ENCODE measurements at places on chromosomes 4 and X.
A peak's percentile ranks its signal among the peaks of the same experiment; 100 is the strongest.

DNA sequence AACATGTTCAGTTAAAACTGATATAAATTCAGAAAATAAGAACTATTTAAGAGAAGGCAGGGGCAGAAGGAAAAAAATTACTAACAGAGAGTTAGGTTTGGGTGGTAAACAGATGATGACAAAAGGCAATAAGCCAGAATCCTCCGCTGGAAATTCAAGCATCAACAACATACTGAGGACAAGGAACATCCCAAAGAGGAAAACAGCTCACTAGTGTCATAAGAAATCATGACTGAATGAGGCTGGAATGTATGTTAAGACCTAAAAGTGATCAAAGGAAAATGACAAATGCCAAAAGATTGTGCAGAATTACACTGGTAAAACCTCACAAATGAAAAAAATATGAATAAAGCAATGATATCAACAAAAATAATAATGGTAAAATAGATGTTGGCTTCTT is 88.4 kb downstream of the WDFY3 start:
- DNase-seq = no peak

- DNase-seq = no peak
These were observed 194.5 kb upstream of the EDA2R start for GRCh38 chrX:66833426-66833825.

DNA sequence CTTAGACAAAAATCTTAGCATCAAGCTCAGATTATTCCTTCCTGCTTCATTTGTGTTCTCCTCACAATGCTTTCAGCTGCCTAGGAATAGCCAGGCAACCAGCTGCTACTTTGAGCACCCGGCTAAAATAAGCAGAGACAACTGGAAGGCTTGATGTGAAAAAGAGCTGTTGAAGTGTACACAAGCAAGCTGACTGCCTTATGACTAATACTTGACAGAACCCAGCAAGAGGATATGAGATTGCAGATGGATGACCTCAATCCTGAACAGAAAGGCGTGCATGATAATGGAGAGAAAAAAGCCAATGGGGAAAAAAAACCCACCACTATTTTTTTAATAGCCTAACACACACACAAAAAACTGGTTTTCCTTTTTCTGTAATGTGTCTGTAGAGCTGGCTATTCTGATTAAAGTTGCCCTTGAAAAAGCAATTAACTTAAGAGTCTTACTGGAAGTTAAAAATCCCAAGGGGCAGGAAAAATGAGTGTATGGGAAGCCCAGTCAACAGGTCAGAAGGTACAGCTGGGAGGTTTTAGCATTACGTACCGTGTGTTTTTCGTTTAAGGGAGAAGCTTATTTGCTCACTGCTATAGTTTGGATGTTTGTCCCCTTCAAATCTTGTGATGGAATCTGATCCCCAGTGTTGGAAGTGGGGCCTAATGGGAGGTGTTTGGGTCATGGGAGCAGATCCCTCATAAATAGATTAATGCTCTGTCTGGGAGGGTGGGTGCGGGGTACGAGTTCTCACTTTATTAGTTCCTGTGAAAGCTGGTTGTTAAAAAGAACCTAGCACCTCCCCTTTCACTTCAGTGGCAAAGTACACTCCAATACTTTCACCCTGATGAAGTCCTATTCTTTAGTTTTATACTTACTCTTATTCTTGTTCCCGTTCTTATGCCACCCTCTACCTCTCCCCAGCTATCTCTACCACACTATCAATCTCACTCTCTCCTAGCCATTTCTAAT is 37.1 kb upstream of the HERC6 start:
- no peak for DNase-seq

GRCh38 chr4:134178706-134179105 is 22.9 kb downstream of the PABPC4L start:
- no peak for DNase-seq

DNA sequence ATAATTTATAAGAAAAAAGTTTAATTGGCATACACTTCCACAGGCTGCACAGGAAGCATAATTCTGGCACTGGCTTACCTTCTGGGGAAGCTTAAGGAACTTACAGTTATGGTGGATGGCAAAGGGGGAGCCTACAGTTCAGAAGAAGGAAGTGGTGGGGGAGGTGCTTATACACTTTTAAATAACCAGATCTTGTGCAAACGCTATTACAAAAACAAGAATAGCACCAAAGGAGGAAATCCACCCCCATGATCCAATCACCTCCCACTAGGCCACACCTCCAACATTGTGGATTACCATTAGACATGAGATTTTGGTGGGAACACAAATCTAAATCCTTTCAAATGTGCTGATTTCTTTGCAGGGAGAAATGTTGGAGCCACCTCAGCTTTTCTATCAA is 287.7 kb downstream of the CPXCR1 start:
- no peak for DNase-seq

DNA sequence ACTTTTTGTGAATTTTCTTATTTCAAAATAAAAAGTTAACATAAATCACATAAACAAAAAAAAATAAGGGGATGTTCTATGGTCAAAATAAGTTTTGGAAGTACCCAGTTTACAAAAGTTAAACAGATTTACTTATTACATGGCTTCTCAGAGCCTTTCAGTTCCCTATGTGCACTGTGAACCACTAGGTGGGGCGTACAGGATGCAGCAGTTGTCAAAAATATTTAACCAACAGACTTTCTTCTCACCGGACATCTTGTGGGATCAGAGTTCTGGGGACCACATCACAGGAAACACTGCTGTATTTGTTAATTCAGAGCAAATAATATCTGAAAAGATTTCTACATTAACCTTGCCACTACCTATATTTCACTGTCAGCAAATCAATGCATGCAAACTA is 74.1 kb downstream of the SMARCA1 start:
- no peak for DNase-seq

DNA sequence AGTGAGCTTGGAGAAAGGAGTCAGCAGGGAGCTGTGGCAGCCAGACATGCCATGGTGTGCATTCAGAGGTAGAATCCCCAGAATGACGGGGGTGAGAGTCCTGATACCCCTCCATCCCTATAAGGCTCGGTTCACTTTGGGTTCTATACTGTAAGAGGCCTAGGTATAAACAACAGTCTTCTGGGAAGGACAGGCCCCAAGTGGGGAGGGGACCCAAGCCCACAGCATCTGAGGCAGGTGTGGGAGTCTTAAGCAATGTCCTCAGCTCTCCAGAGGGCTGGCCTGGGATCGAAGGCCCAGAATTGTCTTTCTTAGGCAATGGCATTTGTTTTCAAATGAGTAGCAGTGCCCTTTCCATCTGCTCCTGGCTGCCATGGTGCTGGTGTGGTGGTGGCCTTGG is 50.2 kb upstream of the MAMLD1 start:
- no peak for DNase-seq

DNA sequence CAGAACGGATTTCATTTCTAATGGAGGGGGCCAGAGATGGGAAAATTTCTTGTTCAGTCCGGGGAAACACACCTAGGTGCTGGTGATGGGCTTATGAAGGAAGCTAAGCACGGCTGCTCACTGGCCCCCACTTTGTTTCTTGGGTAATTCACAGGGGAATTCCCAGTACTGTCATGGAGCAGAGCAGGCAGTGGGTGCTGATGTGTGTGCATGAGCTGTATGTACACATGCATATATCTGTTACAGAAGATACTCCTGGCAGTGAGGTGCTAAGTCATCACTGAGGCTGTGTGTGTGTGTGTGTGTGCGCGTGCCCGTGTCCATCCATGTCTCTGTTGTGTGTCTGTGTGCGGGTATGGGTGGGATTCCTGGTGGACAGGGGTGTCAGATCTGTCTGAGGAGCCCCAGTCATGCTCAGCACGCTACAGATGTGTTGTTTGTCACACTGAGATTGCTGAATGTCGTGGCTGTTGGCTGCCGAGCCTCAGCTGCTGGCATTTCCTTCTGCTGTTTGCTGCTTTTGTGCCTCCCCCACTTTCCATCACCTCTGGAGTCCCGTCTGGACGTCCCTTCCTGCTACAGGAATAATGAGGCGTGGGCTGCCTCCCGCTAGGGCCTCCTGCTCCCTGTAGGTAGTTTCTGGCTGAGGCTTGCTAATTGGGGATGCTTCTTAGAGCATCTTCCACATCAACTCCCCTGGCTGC is 53.3 kb downstream of the JADE1 start:
- DNase-seq = peak; percentile 25

DNA sequence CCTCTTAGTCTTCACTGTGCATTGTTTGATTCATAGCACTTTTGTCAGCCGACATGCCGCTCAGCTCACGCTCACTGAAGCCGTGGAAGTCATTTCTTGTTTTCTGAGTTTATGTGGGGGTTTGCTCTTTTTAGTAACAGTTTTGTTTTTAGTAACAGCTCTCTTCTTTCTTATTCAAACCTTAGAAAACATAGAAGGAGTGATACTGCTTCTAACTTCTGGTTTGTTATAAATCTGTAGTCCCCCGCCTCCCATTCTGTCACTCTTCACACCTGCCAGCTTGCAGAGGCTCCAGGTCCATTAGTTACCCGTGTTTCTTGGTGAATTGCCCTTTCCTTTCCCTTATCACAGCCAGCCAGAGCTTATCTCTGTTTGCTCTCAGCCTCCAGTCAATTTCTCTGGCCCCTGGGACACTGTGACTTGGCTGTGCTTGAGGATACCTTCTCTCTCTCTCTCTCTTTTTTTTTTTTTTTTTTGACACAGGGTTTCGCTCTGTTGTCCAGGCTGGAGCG is 50.5 kb downstream of the GRK4 start:
- no peak for DNase-seq

DNA sequence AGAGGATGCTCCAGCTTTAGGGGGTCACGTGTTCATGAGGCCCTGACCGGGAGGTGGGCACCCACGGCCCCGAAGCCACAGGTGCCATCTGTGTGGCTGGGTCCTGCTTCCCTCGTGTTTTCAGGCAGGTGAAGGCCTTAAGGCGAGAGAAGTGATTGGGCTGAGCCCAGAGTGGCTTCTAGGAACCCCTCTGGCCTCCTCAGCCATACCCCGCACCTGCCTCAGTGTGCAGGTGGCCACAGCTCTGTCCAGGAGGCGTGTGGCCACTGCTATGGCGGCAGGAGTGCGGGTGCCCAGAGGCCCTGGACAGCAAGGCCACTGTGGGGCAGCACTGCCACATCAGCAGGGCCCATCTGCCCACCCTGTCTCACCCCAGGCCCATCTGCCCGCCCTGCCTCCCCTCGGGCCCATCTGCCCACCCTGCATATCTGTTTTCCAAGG is 25.0 kb downstream of the NKX1-1 start:
- no peak for DNase-seq

DNA sequence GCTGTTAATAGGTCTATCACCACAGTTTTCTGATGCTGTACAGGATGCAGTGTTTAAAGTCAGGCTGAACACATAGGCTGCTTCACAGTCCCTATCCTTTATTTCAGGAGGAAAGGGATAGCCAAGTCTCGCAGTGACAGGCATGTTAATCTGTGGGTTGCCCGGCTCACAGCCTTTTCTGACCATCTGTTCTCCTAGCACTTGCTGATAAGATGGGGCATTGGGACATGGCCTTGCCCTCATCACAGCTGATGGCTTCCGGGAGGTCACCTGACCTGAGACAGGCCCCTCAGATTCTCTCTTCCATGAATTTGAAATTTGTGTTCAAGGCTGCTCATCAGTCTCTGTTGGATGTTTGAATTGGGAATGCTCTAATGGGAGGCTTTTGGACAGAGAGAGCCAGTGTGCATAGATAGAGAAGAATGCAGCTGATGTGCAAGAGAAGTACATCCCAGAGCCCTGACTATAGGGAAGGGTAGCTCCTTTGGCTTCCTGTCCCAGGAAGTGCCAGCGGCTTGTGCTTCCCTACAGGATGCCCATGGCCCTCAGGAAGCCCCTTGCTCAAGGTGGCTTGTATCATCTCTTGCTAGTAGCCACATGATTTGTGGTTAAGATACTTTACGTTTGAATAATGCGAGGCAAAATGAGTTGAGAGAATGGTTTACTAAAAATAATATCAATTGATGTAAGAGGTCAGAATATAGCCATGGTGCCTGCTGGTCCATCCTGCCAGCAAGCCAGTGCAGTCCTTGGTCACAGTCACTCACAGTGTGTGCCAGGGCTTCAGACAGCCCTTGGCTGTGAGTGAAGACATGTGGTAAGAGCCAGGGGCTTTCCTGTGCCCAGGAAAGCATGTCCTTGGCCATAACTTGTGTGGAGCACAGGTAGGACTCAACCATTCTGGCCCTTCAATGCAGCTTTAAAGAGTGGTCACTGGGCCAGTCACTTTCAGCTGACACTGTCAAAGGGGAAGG is 88.6 kb downstream of the TSPAN7 start:
- no peak for DNase-seq

DNA sequence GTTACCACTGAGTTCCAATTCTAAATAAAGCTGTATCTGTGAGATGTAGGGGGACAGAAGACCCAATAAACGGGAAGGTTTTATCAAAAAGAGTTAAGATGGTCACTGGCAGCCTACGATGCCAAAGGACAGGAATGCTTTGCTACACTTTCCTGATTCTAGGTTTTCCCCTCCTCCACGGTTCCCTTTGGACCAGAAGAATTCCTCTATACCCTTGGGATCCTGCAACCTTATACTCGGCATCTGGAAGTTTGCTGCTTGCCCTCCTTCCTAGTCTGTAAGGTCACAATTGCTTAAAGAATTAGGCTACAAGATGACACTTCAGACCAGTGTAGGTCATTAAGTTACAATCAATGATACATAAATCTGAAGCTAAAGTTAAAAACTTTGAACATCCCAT is 64.3 kb downstream of the SCML2 start:
- DNase-seq = no peak

DNA sequence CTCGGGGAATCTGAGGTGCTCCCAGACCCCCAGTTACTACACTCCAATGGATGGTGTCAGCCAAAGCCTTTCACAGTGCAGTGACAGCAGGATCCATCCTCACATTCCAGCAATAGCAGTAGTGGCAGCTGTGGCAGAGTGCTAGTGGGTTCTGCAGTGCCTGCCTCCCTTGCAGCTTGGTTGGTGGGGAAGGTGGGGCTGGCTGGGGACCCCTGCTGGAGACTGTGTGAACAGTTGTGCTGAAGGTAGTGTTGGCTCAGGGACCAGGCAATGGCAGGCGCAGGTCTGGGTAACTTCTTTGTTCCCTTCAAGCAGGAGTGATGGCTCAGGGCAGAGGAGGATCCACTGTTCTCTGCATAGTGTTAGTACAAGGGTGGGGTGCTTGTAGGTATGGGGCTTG is 343.7 kb upstream of the TRAM1L1 start:
- DNase-seq = no peak

DNA sequence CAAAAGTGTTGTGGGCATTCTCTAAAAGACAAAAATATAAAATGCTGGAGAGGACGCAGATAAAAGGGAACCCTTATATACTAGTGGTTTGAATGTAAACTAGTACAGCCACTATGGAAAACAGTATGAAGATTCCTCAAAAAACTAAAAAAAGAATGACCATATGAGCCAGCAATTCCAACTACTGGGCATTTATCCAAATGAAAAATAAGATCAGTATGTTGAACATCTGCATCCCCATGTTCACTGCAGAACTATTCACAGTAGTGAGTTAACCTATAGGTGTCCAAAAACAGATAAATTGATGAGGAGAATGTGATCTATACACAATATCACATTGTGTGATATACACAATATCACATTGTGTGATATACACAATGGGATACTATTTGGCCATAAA is 1615.3 kb downstream of the PCDH18 start:
- no peak for DNase-seq

GRCh38 chrX:26889574-26889973 is 573.6 kb downstream of the PPP4R3C start:
- DNase-seq = no peak

- no peak for DNase-seq
These were observed 64.8 kb downstream of the CBR4 start for GRCh38 chr4:168945291-168945690.

- no peak for DNase-seq
These were observed 153.8 kb upstream of the GALNT7 start for GRCh38 chr4:173014836-173015235.

Measured in stimulated activated CD8-positive, alpha-beta memory T cell treated with anti-CD3 and anti-CD28 coated beads, Interleukin-4, amount 100 ng/mL, for 4 hours (primary cell).